ENCODE measurements at places on chromosomes 5 and 9. TPM values are rescaled to one million over a fixed set of nuclear protein-coding genes. Genes with fewer than 3 reads are reported as not detected.
A peak's percentile ranks its signal among the peaks of the same experiment; 100 is the strongest.

Gene NUTM2G
- total RNA-seq, result not detected

Gene PCDHB15
- total RNA-seq, result 7.3 TPM

Gene ALDH1A1
- 331 TPM for total RNA-seq

Gene GDNF
- 6.9 TPM for total RNA-seq

Gene KIF20A
- 0.55 TPM for total RNA-seq

Gene AGXT2
- total RNA-seq, result not detected

GRCh38 chr9:75669721-75670120, 220.8 kb upstream of the PCSK5 start:
- no peak for DNase-seq
- no peak overlapping the region for H3K27ac ChIP-seq
- no peaks in the 10 kb centered on the region for H3K27me3 ChIP-seq
- no peak overlapping the region for H3K4me3 ChIP-seq

- peaks cover 20% of the 10 kb centered on the region for H3K4me1 ChIP-seq
- no peak overlapping the region for H3K27ac ChIP-seq
- no peak for DNase-seq
- no peak overlapping the region for H3K4me3 ChIP-seq
- H3K36me3 ChIP-seq, result no peaks in the 10 kb centered on the region
Observed at GRCh38 chr9:89933578-89933977, 328.8 kb downstream of the GADD45G start.

GRCh38 chr5:23132231-23132630, 279.1 kb upstream of the CDH12 start:
- no peaks in the 10 kb centered on the region for H3K27me3 ChIP-seq
- no peak for DNase-seq
- no peak overlapping the region for H3K27ac ChIP-seq
- no peaks in the 10 kb centered on the region for H3K36me3 ChIP-seq
- H3K4me1 ChIP-seq, result no peaks in the 10 kb centered on the region
- H3K4me3 ChIP-seq, result no peak overlapping the region

DNA sequence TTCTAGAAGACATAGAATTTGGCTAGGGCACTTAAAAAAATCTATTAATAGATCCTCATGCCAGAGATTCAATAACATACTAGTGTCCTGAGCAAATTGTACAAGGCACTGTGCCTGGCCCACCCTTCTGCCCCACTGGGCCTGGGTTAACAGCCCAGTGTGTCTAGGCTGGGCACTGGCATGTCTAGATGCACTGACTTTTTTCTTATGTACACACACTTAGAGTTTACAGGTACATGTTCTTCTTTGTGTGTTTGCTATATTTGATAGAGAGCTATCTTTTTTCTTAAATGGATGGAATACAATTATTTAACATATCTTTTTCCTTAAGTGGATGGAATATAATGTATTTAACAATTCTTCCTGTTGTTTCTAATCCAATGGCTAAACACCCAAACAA, 241.5 kb downstream of the AUH start:
- no peaks in the 10 kb centered on the region for H3K27me3 ChIP-seq
- peak overlapping the region; percentile 67 for H3K27ac ChIP-seq
- no peak for DNase-seq
- H3K4me1 ChIP-seq, result peaks cover 31% of the 10 kb centered on the region

DNA sequence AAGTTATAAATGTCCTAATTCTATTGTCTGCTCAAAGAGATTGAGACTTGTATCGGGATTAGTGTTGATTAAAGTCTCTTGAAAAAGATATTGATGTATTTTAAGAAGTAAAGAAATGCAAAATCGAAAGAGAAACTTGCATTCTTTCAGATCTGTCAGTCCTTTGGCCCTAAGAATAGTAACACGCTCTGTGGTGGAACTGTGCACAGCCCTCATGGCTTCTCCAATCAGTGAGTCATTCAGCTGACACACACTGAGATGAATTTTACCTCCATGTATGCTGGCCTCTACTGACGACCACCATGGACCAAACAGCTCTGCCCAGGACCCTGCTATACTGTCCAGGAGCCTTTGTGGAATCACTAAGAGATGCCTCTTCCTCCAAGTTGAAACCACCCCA, 232.4 kb downstream of the ESM1 start:
- DNase-seq, result no peak
- no peaks in the 10 kb centered on the region for H3K27me3 ChIP-seq
- H3K4me1 ChIP-seq, result no peaks in the 10 kb centered on the region

DNA sequence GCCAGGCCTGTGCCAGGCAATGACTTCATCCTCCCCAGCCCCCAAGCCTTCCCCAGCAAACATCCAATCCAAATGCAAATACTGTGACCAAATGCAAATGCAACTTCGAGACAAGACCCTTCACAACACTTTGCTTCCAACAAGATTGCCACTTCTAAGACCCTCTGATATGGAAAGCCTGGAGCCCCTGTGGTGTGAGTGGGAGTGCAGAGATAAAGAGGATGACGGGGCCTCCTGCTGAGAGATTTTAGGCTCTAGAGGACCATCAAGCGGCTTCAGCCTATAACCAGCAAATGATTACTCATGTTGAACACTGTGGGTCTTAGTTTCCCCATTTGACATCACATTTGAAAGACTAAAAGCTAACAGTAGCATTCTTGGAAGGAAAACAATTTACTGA, 46.6 kb upstream of the GABRP start:
- H3K27ac ChIP-seq, result no peak overlapping the region
- no peak overlapping the region for H3K4me3 ChIP-seq
- H3K27me3 ChIP-seq, result no peaks in the 10 kb centered on the region
- no peak for DNase-seq

DNA sequence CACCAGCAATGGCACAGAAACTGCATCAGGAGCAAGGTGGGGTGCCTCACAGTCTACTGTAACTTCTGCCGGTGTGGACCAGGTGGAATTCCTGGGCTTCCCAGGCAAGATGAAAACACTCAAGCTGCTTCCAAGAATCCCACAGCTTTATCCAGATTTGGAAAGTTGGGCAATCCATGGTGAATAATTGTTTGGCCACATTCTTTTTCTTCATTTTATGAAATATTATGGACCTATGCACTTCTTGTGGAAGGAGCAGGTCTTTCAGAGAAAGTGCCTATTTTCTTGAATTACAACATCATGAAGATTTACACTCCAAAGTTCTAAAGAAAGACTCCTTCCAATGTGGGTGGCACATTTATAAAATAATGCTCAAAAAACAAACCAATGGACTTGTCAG, 503.6 kb downstream of the SEMA5A start:
- no peak for DNase-seq
- H3K4me3 ChIP-seq, result no peak overlapping the region
- no peak overlapping the region for H3K27ac ChIP-seq

GRCh38 chr5:1176473-1177391, 24.7 kb upstream of the SLC6A19 start:
- no peaks in the 10 kb centered on the region for H3K36me3 ChIP-seq
- H3K27me3 ChIP-seq, result no peaks in the 10 kb centered on the region

- peaks cover 13% of the 10 kb centered on the region for H3K4me1 ChIP-seq
- no peak overlapping the region for H3K27ac ChIP-seq
- H3K4me3 ChIP-seq, result no peak overlapping the region
- no peaks in the 10 kb centered on the region for H3K36me3 ChIP-seq
Observed at GRCh38 chr5:59081693-59082092, 498.8 kb downstream of the RAB3C start.

DNA sequence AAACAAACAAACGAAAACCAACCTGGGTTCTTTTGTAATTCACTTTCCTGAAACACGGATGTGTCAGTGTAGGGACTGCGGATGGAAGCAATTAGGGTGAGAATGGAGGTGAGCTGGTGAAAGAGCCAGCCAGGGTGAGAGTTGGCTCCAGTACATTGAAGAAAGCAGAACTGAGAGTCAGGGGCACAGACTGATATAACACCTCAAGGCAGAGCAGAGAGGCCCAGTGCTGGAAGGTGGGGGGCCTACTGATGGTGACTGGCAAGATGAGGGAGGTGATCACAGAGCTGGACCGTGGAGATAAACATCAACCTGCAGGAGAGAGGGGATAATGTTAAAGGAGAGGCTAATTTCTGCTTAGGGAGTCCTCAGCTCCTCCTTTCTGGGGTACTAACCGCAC, 221.1 kb downstream of the MAN2A1 start:
- H3K36me3 ChIP-seq, result no peaks in the 10 kb centered on the region
- no peaks in the 10 kb centered on the region for H3K27me3 ChIP-seq
- H3K27ac ChIP-seq, result no peak overlapping the region
- DNase-seq, result no peak
- H3K4me3 ChIP-seq, result no peak overlapping the region
- H3K4me1 ChIP-seq, result peaks cover 16% of the 10 kb centered on the region

DNA sequence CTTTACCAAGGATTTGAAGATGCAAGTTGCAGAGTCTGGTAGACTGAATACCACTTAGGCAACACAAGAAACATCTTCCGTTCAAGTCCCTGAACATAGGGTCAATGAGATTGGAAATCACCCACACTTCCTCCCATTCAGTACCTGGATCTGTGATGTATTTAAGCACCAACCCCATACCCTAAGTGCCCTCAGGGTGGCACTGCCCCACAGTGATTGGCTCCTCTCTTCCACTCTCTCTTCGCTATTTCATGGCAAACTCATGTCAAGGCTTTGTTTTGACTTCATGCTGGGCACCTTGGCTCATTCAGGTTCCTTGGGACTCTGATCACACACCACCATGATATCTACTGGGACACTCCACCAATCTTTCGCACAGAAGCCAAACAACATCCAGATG, 53.7 kb downstream of the GGTA1 start:
- no peaks in the 10 kb centered on the region for H3K27me3 ChIP-seq
- H3K36me3 ChIP-seq, result no peaks in the 10 kb centered on the region
- no peak for DNase-seq
- H3K27ac ChIP-seq, result no peak overlapping the region

DNA sequence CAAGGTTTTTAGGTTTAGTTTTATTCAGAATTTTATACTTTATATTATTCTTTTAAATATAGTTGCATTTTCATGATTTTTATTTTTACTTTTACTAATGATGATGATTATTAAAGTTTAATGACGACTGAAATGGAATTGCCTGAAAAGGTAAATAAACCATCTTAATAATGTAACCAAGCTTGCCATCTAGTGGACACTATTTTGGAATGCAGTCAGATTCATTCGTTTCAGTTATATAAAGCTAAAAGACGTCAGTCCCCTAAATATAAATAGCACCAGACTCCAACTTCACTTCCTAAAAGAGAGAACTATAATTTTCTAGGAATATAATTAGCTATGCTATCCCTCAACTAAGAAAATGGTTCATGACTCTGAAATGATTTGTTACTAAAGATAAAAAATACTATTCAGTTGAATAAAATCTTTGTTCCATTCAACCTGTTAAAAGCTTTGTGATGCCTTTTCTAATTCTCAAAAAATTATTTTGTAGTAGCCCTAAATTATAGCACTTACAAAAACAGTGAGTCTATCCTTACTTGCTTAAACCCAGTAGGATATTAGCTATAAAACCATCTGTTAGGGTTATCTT, 19.9 kb downstream of the ABITRAM start:
- DNase-seq, result no peak
- H3K27ac ChIP-seq, result peak overlapping the region; percentile 62
- peaks cover 9% of the 10 kb centered on the region for H3K4me1 ChIP-seq
- H3K36me3 ChIP-seq, result no peaks in the 10 kb centered on the region
- no peak overlapping the region for H3K4me3 ChIP-seq

DNA sequence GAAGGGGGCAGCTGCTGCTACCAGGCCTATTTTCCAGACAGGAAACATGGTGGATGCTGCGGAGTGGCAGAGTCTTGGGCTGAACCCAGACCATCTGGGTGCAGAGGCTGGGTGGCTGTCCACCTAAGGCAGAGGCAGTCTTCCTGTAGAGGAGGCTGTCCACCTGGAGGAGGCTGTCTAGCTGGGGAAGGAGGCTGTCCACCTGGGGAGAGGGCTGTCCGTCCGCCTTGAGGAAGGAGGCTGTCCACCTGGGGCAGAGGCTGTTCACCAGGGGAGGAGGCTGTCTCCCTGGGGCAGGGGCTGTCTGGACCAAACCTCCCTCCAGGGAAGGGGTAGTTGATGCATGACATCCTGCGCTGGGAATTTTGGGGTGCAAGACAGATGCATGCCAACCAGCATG, 39.2 kb upstream of the BARHL1 start:
- no peak overlapping the region for H3K4me3 ChIP-seq
- DNase-seq, result no peak
- H3K27ac ChIP-seq, result no peak overlapping the region
- no peaks in the 10 kb centered on the region for H3K27me3 ChIP-seq
- H3K4me1 ChIP-seq, result peaks cover 30% of the 10 kb centered on the region

DNA sequence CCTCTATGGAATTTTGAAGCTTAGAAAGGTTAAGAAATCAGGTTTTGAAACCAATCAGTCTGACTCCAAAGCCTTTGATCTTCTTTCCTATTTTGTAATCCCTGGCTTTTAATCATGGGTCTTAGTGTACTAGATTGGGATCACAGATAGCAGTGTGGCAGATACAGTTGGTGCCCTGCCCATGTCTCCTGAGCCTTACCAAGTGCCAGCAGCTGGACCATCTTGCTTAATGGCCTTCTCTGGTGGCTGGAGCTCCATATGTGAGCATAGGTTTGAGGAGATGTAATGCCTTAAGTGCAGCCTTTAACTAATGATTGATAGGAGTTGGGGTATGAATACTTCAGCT, 16.7 kb upstream of the RIC1 start:
- no peaks in the 10 kb centered on the region for H3K27me3 ChIP-seq
- no peaks in the 10 kb centered on the region for H3K4me1 ChIP-seq
- DNase-seq, result no peak
- no peak overlapping the region for H3K4me3 ChIP-seq
- H3K27ac ChIP-seq, result no peak overlapping the region

DNA sequence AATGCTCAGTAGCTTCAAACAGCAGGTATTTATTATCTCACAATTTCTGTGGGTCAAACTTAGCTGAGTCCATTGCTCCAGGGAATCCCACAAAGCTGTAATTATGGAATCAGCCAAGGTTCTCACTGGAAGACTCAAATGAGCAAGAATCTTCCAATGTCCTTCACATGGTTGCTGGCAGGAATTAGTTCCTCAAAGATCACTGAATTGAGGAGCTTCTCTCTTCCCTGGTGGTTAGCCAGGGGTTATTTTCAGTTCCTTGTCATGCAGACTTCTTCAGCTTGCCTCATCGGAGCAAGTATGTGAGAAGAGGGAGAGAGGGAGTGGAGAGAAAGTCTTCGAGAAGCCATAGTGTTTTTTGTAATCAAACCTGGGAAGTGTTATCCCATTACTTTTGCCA, 2331.9 kb downstream of the MAT2B start:
- no peak overlapping the region for H3K27ac ChIP-seq
- no peak for DNase-seq
- H3K36me3 ChIP-seq, result no peaks in the 10 kb centered on the region
- H3K27me3 ChIP-seq, result no peaks in the 10 kb centered on the region
- H3K4me3 ChIP-seq, result no peak overlapping the region
- H3K4me1 ChIP-seq, result no peaks in the 10 kb centered on the region

GRCh38 chr5:643811-644271, 31.7 kb downstream of the CEP72 start:
- no peak overlapping the region for H3K4me3 ChIP-seq
- DNase-seq, result no peak
- no peaks in the 10 kb centered on the region for H3K4me1 ChIP-seq
- H3K27ac ChIP-seq, result no peak overlapping the region
- peaks cover 27% of the 10 kb centered on the region for H3K36me3 ChIP-seq
- no peaks in the 10 kb centered on the region for H3K27me3 ChIP-seq

DNA sequence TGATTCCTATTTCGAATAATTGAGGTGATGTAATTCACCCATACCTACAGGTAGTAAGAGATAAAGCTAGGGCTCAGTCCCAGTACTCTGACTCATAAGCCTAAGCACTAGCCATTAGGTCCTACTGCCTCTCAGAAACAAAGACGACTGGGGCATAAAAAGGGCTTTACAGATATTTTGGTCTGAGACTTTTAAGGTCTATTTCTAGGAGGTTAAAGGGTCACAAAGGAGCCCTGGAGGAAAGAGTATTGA, 69.8 kb downstream of the SGCD start:
- H3K36me3 ChIP-seq, result no peaks in the 10 kb centered on the region
- H3K27me3 ChIP-seq, result no peaks in the 10 kb centered on the region
- DNase-seq, result no peak
- H3K27ac ChIP-seq, result peak overlapping the region; percentile 67
- H3K4me3 ChIP-seq, result no peak overlapping the region

Measured in sigmoid colon (tissue), 7 donors.